AG10803 (cell line): ENCODE measurements at places on chromosomes 12 and 14.
A peak's percentile ranks its signal among the peaks of the same experiment; 100 is the strongest.

- no peak for DNase-seq
These were observed 130.8 kb downstream of the RTN1 start for GRCh38 chr14:59739794-59740193.

DNA sequence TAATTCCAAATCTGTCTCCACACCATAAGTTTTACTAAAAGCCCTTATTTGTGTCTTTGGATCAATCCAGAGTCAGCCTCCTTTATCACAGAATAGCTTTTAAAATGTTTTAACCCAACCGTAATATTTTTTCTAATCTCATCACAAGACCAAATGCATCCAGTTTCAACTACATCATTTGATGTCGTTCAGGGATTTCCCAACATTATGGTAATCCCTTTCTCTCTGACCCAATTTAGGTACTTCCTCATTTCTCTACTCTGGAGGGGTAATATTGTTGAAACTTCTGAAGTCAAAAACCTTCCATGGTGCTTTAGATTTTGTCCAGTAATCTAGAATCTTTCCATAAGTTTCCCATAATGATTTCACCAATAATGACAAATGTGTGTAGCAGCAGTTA is 596.8 kb downstream of the SOX5 start:
- no peak for DNase-seq

GRCh38 chr12:65016881-65017650 is 104.0 kb downstream of the WIF1 start:
- no peak for DNase-seq

GRCh38 chr14:31084385-31084784 is 58.2 kb upstream of the STRN3 start:
- no peak for DNase-seq

DNA sequence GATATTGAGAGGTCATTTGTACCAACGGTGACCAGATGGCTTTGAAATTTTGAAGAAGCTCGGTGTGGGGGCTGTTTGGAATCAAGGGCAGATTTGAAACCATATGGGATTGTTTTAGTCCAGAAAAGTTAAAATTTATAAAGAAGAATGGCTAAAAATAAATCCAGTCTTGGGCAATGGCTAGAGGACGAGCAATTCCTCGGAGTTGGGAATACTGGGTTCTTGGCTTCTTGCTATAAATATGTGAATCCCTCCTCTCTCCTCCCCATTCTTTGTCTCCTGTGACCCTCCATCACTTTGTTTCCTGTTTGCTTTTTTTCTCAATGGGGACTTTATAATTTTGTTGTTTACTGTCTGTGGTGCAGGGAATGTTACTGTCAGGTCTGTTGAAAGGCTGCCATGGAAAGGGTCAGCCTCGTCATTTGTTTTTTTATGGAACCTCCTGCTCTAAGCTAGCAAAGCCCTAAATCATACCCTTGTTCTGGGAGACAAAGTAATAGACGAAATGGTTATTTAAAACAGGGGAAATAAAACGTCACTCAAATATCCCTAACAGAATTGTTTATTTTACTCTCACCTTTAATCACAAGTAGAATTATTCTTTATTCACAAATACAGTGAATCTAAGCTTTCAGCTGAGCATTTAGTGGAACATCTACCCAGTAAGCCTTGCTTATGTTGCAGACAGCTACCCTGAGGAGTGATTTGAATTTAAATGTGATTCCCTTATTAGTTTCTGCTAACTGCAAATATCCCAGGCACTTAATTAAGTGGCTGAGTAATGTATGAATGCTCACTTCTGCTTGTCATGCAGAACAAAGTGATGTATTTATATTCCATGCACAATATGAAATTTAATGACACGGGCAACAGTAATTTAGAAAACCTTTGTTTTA is 273.1 kb upstream of the NOVA1 start:
- no peak for DNase-seq

DNA sequence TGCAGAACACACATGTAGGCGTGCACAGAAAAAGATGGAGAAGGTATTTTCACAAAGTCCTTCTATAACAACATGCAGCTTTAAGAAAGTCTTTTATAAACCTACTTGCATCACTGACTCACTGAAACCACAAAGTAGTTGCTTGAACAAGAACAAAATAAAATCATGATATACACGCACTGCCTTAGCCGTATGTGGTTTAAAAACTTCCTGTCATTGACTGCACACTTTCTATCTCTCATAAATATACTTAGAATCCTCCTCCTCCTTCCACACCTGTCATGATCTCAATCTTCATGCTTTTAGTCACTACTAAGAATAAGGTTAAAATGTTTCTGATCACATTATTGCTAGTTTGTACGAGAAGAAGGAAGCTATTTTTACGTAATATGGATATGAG is 31.8 kb upstream of the RAD51AP1 start:
- DNase-seq, result peak; percentile 43

DNA sequence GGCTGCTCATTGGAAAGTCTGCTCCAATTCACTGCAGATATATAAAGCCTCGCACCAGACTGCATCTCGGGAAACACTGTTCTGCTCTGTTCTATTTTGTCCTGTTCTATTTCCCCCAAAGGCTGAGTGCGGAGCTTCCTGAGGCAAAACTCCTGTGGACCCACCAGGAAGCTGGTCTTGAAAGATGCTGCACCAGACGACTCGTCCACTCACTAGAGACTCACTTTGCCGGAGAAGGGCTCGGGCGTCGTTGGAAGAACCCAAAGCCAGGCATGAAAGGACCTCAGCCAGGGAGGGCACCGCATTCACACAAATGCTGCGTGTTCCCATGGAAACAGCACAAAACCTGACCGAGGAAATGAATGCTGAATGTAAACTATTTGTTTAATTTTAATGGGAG is 331.2 kb upstream of the SFSWAP start:
- DNase-seq, result no peak

GRCh38 chr14:99067141-99067920 is 204.7 kb downstream of the BCL11B start:
- DNase-seq, result no peak

GRCh38 chr12:65238609-65239008 is 39.9 kb upstream of the MSRB3 start:
- DNase-seq, result no peak

DNA sequence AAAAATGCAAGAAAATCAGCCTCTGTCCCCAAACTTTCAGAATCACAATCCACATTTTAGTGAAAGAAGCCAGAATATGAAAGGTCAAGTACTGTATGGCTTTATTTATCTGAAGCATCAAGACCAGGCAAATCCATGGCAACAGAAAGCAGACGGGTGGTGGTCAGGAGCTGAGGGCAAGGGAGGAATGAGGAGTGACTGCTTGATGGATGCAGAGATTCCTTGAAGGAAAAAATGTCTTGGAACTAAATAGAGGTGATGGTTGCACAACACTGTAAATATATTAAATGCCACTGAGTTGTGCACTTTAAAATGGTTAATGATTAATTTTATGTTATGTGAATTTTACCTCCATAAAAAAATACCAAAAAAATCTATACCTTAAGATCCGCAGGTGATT is 165.1 kb downstream of the GXYLT1 start:
- no peak for DNase-seq
